HEK293T (cell line): ENCODE measurements at places on chromosomes 3 and 15.
A peak's percentile ranks its signal among the peaks of the same experiment; 100 is the strongest.

DNA sequence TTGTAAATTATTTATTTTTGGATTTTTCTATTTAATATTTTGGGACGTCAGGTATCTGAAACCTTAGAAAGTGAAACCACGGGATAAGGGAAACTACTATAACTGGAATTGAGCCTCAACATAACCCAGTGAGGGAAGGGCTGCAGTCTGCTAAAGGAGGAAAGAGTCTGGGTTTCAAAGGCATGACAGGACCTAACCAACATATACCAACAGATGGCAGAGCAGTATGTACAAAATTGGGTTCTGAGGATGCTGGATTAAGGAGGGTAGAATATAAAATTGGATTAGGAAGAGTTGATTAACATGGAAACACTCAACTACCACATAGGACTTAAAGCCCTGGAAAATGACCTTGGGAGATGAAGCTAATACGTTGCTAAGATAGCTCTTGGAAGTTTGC, 603.5 kb downstream of the MECOM start:
- no peak for DNase-seq

DNA sequence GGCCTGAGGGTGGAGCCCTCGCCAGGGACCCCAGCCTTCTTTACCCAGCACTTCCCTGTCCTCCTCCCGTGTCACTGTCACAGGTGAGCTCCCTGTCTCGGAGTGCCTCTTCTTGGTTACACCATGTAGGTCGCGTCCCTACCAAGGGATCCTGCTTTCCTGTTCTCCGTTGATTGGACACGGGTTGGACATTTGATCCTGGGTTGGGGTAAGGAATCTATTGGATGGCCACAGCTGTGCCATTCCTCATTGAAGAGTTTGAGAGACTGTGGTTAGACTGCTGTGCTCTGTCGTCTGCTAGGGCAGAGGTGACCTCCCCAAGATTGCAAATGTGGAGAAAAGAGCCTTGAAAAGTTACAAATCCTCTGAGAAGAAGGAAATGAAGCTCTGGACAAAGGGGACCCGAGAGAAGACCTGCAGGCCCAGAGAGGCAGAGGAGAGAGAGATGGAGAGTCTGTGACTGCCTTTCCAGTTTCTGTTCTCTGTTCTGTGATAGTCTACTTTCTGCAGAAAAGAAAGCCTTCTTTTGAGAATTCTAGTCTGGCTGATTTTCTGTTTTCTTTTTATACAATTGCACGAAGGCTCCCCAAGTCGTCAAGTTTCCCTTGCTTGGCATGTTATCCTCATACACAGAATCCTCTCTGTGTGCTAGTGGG, 325.7 kb upstream of the RGMA start:
- DNase-seq = no peak

DNA sequence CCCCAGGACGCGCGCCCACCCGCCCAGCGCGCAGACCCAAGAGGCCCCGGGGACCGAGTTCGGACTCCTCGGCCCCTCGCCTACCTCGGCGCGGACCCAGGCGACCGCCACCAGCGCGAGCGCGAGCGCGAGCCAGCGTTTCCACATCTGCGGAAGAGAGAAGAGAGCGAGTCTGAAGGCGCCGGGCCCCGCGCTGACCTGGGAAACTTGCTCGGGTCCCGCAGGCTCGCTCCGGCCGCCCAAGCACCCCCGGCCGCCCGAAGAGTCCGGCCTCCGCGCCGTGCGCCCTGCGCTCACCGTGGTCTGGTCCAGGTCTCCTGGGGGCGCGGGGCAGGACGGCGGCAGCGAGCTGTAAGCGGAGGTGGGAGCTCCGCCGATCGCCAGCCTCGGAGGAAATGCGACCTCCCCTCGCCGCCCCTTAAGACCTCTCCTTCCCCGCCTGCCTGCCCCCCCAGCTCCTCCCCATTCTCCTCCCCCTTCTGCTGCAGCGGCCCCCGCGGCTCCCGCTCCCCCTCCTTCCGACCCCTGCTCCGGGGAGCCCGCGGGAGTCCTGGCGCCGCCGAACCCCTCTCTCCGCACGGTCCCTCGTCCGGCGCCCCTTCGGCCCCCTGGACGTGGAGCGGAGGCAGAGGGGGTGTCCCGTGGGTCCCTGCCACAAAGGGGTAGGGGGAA, at the start of gene FSTL1:
Gene FSTL1, minus strand, starts transcription at position 393 of the 672 bp plus-strand sequence. Its CDS starts 246 bp downstream, at position 147.
- peak; percentile 42 for DNase-seq

DNA sequence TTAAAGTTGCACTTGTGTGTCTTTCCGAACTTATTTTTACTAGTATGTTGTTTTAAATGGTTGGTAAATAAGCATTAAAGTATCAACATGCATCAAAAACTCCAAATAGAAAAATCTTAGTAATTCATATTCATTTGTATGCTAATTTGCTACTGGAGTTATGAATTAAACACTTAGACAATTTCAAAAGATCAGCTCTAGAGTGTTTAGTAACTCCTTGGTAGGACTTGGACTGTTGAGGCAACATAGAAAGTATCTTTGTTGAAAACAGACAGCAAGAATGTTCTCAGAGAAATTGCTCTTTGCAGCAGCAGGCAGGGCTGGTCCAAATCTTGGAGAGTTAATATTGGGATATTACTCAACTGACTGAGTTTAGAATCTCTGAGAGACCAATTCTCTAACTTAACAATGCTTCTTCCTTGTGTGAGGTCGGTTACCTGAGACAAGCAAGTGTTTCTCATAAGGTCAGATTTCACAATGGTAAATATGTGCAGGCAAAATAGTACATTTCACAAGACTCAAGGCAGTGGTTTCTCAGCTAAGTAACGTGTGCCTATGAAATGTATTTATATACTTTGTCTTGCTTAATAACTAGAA, 147.8 kb upstream of the IL12A start:
- DNase-seq = no peak

GRCh38 chr3:150567328-150567727, 20.7 kb downstream of the EIF2A start:
- no peak for DNase-seq

- DNase-seq = no peak
Measured at GRCh38 chr3:81789691-81790090, 28.2 kb upstream of the GBE1 start.

DNA sequence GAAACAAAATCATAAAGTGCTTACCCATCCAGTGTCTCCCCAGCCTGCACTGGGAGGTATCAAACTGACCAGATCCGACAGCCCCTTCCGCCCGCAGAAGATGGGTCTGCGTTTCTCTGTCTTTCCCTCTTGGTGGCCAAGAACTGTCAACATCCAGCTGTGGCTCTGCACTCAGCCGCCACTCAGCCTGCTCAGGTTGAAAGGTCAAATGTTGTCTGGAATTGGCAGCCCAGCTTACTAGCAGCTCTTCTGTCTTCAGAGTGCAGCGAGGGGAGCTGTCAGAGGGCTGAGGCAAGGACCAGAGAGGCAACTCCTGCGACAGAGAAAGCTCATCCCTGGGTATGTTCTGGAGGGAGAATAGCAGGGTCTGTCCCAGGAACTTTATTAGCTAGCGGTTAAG, 45.4 kb downstream of the GOLGA6L2 start:
- DNase-seq = no peak

- no peak for DNase-seq
Measured at GRCh38 chr15:84862214-84862975, 22.1 kb upstream of the SLC28A1 start.

- no peak for DNase-seq
Measured at GRCh38 chr15:39286706-39287105, 294.2 kb upstream of the THBS1 start.

DNA sequence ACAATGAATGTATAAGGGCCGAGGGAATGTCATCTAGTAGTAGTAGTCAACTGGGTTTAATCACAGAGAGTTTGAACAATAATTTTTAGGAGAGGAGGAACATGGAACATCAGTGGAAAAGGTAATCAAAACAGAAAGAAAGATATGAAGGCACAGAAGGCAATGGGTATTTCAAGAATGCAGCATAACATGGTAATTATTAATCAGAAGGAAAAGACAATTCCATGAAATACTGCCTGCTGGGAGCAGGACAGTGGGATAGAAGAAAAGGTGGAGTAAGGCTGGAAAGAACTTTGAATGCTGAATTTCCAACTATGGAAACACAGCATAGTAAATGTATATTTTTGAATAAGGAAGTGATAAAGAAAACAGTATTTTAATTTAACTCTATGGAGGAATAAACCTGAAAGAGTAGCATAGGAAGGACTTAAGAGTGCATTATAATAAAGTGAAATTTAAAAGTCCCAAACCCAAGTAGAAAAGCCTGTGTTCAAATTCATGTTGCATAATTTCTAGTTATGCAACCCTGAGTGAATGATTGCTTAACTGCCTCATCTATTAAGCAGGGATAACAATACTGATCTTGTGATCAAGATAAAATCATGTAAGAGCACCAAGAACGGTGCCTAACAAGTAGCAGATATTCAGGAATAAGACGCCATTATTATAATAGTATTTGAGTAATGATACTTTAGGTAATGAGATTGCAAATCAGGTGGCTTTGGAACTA, 357.7 kb downstream of the TBC1D5 start:
- DNase-seq = no peak

DNA sequence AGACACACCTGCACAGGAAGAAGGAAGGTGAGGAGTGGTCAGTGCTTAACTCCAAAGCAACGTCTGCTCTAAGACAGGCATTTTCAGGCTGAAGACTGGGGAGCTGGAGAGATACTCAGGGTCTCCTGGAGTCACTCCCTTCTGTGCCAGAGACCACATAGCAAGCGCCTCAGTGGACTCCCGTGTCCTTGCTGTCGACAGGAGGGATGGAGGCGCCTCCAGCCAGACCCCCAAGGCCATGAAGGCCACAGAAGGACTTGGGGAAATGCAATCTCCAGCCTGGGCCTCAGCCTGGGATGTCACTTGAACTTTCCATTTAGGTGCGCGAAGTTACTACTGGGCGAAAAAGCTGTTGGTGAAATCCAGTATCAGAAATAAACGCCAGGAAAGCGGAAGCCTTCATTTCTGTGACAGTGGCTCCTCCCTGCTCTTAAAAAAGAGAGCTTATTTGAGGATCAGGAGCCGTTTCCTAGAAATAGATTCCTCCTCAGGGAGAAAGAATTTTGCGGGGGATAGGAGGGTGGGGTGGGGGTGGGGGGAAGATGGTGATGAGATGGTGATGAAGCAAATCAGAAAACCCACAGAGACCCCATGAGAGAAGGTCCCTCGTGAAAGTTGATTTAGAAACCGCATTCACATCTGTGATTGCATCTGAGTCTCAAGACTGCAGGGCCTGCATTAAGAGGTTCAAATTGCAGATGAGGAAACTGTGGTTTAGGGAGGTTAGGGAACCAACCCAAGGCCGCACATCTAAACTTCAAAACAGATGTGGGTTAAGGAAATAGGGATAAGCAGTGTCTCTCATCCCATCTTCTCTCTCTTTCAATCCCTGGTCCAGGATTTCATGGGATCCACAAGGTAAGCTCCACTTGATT, 78.8 kb downstream of the ATP2B2 start:
- no peak for DNase-seq

GRCh38 chr3:161560008-161560637, 63.5 kb downstream of the OTOL1 start:
- peak; percentile 52 for DNase-seq

GRCh38 chr15:51888593-51889195, 59.2 kb downstream of the TMOD3 start:
- DNase-seq = peak; percentile 25

DNA sequence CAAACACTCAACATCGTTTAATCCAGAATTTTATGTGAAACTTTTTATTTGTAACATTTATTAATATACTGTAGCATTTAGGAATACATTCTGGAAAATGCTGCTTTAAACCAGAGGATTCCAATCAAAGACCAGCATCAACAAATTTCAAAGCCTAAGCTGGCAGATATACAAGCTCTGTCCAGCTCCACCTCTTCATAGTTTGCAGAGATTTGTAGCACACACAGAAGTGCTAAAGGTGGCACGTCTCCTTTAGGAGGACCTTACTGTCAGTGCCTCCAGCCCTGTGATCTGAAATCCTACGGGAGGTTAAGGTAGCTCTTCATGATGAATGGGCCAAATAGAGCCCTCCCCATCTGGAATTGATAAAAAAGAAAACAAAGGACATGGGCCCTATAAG, 329.7 kb upstream of the NECTIN3 start:
- DNase-seq = no peak

GRCh38 chr15:84929795-84930603, 45.5 kb downstream of the SLC28A1 start:
- no peak for DNase-seq

GRCh38 chr3:42763021-42763420, 10.0 kb downstream of the CCDC13 start:
- no peak for DNase-seq

DNA sequence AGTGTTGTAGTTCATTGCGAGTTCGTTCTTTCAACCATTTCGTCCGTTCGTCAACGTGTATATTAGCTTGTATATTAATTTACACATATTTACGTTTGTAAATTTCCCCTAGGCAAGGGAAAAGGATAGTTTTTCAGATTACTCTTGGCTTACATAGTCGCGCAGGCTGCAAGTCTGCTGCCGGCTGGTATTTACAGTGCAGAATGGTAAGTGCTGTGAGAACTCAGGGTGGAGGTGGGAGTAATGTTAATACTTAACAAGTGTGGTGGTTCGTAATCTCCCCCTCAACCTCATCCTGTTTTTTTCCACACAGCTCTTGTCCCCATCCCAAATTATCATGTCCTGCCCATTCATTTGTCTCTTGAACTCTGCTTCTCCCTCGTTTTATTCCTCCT, 766 bp downstream of the FAM98B start:
- no peak for DNase-seq

DNA sequence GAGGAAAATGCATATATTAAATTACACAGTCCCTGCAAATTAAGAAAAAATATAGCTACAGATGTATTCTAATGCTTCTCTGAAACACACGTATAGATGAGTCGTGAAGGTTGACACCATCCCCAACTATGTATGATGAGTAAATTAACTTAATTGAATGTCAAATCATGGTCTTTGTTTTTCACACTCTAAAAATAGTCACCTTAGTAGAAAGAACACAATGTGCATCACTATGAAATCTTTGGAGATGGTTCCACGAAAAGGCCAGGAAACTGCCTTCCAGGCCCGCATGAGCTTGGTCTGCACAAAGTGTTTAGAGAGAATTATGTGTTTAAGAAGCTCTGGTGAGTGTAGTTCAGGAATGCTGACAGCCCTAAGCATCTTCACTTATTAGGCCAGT, 313.4 kb upstream of the IL12A start:
- DNase-seq = no peak

GRCh38 chr3:190505381-190506003, 8.4 kb upstream of the IL1RAP start:
- no peak for DNase-seq

- no peak for DNase-seq
Measured at GRCh38 chr15:53522991-53523390, 236.5 kb downstream of the WDR72 start.

GRCh38 chr15:38076786-38077185, 142.3 kb downstream of the TMCO5A start:
- DNase-seq = no peak

- no peak for DNase-seq
Measured at GRCh38 chr3:26588931-26589330, 33.6 kb upstream of the LRRC3B start.
